ENCODE measurements at places on chromosomes 13 and 19.

- no peak for DNase-seq
Measured at GRCh38 chr19:15266683-15267082, 34.4 kb upstream of the EPHX3 start.

DNA sequence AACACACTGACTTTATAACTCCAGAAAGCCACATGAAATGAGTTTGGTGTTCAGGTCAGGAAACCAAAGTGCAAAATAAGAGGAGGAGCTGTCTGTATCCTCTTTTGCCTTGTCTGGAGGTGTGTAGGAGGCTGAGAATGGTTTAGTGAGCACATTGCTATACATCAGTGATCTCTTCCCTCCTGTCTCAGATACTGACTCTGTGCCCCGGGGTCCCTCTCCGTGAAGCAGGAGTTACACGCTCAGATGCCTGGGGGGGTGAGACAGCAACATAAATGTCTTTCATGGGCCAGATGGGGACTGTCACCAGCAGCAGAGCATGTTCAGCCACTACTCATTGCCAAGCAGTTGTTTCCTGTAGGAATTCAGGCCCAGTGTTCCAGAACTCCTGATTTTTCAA lies 285.4 kb downstream of the ATP8A2 start:
- no peak for DNase-seq

GRCh38 chr19:33781996-33782395 lies 14.7 kb upstream of the KCTD15 start:
- DNase-seq: no peak

- DNase-seq: peak; percentile 41
Measured at GRCh38 chr13:111228262-111229144, 91.9 kb upstream of the TEX29 start.

DNA sequence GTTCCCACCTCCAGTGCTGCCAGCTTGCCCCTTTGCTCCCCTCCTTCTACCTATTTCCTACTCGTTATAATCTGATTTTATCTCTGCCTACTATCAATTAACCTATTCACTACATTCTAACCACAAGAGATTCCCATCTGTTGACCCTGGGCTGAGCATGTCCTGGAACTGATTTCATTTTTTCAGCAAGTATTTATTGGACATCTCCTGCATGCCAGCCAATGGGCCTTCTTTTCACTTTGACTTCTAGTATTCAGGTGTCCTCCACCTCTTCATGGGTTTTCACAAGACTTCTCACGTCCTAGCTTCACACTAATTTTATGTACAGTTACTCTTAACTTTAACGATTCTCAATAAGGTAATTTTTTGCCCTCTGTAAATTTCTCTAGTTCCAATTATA lies 282.7 kb upstream of the KLHL1 start:
- DNase-seq: no peak

- no peak for DNase-seq
Measured at GRCh38 chr13:25181597-25181996, 9.5 kb upstream of the AMER2 start.

- no peak for DNase-seq
Measured at GRCh38 chr19:13864046-13864666, 12.8 kb upstream of the NANOS3 start.

DNA sequence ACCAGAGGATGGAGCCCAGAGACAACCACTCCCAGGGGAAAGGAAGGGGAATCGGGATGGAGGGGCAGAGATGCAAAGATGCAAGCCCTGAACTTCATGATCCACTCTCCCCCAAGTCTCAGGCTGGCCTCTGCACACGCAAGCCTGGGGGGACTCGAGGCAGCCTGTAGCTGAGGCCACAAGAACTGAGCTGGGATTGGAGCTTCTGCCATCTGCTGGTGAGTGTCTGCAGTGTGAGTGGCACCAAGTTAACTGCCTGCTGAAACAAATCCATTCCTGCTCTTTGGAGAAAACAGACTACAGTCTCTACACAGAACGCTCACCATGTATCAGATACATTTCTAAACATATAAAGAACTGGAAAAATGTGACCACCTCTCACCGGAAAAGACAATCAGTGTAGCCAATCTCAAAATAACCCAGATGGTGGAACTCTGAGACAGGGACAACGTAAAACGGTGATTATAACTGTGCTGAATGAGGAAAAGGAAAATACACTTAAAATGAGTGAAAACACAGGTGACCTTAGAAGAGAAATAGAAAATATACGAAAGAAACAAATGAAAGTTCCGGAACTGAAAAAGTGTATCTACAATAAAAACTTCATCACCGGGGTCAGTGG lies 62.1 kb downstream of the KLF2 start:
- no peak for DNase-seq

- no peak for DNase-seq
Measured at GRCh38 chr19:1213391-1214286, 8.1 kb downstream of the STK11 start.

GRCh38 chr19:57395710-57396109 lies 6.1 kb downstream of the ZNF548 start:
- DNase-seq: no peak

DNA sequence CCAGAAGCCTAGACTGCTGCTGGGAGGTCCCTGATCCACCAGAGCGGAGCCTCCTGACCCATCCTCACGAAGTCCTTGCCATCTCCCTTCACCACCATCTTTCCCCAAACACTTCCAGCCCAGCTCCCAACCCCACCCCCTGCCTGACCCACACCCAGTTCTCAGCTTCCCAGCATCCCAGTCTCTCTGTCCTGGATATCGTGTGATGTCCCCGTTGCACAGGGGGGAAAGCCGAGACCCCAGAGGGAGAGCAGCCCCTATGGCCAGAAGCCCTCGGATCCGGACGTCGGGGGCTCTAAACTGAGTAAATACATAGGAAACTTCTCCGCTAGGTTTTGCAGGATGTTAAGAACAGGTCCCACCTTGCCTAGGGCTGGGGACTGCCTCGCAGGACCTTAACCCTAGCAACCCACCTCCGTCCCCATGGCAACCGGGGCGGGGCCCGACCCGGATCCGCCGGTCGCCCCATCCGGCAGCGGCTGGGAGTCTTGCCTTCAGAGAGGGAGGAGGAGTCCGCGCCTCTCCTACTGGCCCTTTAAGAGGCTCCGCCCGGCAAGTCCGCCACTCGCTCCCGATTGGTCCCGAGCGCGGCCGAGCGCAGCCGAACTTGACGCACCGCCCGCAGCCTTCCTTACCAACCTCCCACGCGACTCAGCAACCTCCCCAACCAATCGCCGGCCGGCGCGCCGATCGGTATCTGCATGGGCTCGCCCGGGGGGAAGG lies 451 bp upstream of the HMG20B start:
- DNase-seq: peak; percentile 95

Measured in NCI-H187 treated with DMSO at 0.1 percent for 48 hours (cell line).